ENCODE measurements at places on chromosomes 12 and 14.

DNA sequence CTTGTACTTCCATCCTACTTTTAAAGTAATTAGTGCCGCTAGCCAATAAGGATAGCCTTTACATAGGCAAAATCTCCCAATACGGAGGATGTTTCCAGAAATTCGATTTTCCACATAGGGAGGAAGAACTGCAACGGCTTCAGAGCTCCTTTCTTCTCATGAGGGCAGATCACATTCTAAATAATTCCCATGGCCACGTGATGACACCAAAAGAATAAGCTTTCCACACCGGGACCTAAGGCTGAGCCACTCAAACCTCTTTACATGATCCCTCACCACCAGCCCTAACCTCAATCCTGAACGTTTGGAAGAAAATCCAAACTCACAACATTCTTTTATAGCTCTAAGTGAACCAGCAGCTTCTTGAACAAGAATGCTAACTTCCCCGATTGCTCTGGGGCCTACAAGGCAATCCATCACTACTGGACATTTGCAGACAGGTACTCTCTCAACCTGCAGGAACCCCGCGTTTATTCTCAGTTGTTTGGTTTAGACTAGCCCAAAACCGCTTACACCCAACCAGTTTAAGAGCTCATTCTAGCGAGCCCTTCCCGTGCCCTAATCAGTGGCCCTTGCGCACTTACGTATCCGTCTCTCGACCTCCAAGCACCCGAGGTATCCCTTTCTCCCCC lies 884 bp downstream of the CAPRIN2 start:
- no peak for DNase-seq

DNA sequence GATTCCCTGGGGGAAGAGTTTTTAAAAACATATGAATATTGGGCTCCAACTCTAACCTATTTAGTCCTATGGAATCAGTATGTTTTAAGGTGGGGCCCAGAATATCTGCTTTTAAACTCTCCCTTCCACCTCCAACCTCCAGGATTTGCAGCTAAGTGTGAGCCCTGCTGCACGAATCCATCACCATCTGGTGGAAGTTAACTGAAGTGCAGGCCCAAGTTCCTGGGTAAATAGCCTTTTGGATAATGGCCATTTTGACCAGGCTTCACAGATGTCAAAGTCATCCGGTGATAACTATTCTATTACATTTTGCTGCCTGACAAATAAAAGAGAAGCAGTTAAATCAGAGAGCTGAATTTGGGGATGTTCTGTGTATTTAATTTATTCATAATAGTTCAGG lies 58.1 kb upstream of the RMST start:
- DNase-seq = no peak

GRCh38 chr14:68968051-68968450 lies 11.1 kb downstream of the ACTN1 start:
- DNase-seq = no peak

DNA sequence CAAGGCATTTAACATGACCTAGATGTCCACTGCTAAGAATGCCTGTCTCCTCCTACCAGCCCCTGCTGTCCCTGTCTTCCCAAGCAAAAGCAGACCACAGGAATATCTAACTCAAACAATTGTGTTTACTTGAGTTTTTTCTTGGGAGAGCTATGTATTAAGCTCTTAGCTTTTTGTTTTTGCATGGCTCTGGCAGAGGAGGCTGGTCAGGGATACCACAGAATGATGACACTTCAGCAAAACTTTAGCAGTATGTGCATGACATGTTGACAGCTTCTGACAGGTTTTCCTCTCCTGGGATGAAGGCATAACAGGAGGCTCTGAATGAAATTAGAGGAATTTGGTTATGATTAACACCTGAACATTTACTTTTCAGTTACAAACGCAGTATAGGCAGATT lies 6.9 kb downstream of the TMBIM6 start:
- DNase-seq = no peak

GRCh38 chr12:50803230-50803875 lies 39.4 kb upstream of the TMPRSS12 start:
- DNase-seq = no peak

- no peak for DNase-seq
These were observed 83.0 kb upstream of the CCND2 start for GRCh38 chr12:4190366-4191063.

GRCh38 chr14:94675036-94675435 lies 62.8 kb downstream of the SERPINA3 start:
- DNase-seq = no peak

DNA sequence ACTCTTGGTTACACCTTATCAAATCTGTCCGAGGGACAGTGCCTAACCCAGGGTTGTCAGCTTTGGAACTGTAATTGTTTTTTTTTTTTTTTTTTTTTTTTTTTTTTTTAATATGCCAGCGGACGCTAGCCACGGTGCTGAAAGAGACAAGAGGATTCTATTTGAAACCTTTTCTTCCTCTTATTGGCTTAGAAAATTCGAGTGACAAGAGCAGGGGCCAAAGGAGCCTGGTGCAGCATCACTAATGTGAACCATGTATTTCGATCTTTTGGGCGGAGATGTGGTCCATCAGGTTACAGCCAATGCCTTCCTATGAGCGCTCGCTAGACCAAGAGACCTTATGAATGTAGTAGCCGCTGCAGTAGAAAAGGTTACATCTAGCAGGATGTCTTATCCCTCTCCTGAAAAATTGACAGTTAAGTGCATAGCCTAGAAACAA lies 922 bp downstream of the PTPRR start:
- DNase-seq = no peak

GRCh38 chr12:67827820-67828383 lies 161.3 kb upstream of the IFNG-AS1 start:
- peak; percentile 13 for DNase-seq

- DNase-seq = no peak
These were observed 21.5 kb upstream of the SLC25A3 start for GRCh38 chr12:98572010-98572409.

GRCh38 chr12:11879306-11879705 lies 191.4 kb upstream of the BCL2L14 start:
- DNase-seq = no peak

DNA sequence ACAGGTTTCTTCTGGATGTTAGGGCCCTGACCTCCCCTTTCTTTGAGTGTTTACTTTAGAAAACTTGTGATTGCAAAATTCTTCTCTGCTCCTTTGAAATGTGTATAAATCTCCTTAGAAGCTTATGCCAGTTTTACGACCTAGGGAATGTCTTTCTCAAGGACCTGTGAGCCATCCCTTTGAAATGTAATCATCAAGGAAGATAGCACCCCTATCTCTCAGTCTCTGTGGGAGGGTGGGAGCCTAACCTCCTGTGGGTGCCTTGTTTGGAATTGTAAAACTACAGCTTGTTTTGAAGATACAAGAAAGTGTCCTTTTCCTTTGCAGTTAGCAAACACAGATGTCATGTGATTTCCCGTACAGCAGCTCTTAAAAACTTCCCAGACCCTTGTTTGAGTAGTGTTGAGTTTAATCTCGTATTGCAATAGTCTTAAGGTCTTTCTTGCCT lies 3.3 kb downstream of the OR10AD1 start:
- no peak for DNase-seq

GRCh38 chr14:55807053-55807880 lies 227.3 kb downstream of the KTN1 start:
- peak; percentile 95 for DNase-seq

GRCh38 chr12:12025799-12026386 lies 44.8 kb upstream of the BCL2L14 start:
- no peak for DNase-seq

- no peak for DNase-seq
These were observed 1.6 kb downstream of the LRRC43 start for GRCh38 chr12:122184517-122184916.

GRCh38 chr12:27502021-27502435 lies 22.0 kb upstream of the PPFIBP1 start:
- DNase-seq = no peak

DNA sequence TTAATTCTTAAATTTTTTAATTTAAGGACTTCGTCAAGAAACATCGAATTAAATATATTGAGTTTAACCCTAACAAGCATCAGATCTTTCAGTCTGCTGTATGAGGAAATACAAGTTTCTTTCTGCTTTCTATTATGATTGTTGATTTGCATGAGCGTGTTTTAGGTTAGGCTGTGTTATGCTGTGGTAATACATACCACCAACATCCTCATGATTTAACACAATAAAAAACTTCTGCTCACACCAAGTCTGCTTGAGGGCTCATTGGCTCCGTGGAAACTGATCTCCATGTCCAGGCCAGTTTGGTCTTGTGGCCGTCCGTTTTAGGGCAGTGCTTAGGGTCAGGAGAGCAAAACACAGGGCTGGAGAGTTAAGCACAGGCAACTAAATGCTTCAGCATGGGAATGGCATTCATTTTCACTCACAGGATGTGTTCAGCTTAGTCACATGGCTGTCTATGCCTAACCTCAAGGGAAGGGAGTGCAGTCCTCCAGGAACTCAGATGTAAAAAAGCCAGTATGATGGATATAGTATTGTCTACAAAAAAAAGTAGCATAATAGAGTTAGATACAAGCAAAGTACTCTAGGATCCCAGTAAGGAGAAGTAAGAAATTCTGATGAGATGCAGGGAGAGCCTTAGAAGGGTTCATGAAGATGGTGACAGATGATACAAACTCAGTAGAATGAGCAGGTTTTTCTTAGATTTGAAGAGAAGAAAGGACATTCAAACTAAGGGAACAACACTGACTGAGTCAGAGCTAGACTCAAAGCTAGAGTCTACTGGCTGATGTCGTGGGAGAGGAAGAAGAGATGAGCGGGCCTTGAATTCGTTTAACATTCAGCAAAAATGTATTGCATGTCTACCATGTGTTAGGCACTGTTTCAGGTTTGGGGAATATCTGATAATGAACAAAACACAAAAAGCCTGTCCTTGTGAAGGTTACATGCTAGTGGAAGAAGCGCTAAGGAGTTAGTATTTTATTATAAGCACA lies 16.3 kb downstream of the MARK3 start:
- DNase-seq = no peak

DNA sequence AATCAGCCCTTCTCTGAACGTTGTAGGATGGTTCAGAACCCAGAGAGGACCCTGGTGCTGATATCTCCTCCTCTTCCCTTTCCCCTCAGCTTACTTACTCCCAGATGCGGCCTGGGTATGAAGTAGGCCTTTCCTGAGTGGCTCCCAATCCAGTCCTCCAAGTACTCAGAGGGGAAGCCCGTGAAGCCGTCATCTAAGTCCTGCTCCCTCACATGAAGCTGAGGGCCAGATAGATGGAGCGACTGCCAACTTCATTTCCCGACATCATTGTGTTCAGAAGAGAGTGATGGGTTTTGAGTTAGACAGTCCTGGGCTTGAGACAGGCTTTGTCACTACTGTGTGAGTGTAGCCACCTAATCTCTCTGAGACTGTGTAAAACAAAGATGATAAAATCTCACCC lies 2.7 kb downstream of the APOLD1 start:
- no peak for DNase-seq

DNA sequence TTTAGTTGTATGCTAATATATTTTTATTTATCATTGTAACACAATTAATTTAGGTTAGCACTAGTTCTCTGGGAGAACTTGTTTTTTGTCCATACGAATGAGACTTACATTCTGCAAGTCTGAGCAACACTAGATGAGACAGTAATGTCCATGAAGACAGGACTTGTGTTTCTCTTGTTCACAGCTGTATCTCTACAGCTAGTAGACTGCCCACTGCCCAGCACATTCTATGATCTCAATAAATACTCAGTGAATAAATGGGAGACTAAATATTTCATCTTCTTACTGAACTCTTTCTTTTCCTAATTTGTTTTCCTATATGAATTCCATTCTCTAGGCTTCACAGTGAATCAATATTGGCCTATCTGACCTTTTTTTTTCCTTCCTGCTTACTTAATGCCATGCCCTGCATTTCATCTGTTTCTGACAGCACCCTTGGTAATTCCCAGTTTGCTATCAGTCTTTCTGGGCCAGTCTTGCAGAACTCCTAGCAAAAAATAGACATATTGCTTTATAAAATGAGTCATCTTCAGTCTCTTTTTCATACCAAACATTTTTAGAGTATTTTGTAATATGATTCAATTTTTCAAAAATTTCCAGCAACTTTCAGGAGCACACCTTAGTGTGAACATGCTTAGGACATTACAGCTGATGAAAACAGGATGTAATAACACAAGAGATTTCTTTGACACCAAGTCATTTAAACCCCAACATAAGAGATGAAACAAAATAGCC lies 185.5 kb upstream of the ATP2B1 start:
- DNase-seq = no peak

- no peak for DNase-seq
These were observed 54.3 kb downstream of the PRMT8 start for GRCh38 chr12:3545121-3545796.

GRCh38 chr12:58954002-58954401 lies 33.7 kb upstream of the LRIG3 start:
- DNase-seq = no peak

GRCh38 chr14:67059596-67059995 lies 129.6 kb upstream of the GARIN2 start:
- DNase-seq = no peak

GRCh38 chr12:78977304-78977867 lies 112.8 kb downstream of the SYT1 start:
- no peak for DNase-seq

- no peak for DNase-seq
These were observed 66.7 kb downstream of the CCDC88C start for GRCh38 chr14:91350813-91351511.

GRCh38 chr12:84811291-84811690 lies 101.3 kb downstream of the SLC6A15 start:
- no peak for DNase-seq

DNA sequence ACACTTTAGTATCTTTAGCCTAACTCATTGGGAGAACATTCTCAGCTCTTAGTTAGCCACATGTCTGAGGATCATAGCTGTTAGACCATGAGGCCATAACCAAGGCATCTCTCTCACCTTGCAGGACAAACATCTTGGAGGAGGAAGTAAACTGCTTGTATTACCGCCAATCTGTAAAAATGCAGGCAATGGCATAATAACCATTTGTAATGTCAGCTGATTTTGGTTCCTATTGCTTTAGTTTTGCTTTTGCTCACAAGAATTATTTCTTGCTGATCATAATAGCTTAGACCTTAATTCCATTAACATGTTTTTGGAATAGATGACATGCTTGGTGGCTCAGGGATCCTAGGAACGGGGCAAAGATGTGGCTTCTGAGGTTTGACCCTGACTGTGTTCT lies 16.4 kb upstream of the GSG1 start:
- no peak for DNase-seq

- no peak for DNase-seq
These were observed 289.9 kb upstream of the SFSWAP start for GRCh38 chr12:131420867-131421447.

GRCh38 chr12:52210925-52211650 lies 19.3 kb upstream of the KRT80 start:
- DNase-seq = no peak

GRCh38 chr12:84201976-84202375 lies 710.6 kb downstream of the SLC6A15 start:
- no peak for DNase-seq

DNA sequence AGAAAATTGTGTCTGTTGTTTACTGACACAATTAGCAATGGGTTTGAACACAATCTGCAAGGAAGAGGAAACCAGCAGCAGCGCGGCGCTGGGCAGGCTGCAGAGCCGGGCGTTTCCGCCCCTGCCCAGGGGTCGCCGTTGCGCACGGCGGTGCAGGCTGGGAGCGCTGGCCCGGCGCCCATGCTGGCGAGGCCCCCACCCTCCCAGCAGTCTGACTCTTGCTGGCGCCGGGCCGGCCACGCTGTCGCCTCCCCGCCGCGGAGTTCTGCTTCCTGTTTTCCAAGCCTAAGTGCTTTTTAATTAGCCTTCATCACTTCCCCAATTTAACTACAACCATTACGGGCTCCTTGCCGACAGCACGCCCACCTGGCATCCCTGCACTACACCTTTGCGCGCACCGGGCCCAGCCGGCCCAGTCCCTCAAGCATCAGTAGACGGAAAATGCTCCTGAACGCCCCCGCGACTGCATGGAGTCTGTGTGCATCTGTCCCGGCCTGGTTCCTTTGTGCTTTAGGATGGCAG lies 212.1 kb downstream of the GXYLT1 start:
- peak; percentile 46 for DNase-seq
